Stimulated activated CD4-positive, alpha-beta T cell treated with anti-CD3 and anti-CD28 coated beads, TNF-alpha, amount 100 ng/mL, for 1 hour (primary cell): ENCODE measurements at places on chromosomes 1 and 21.

DNA sequence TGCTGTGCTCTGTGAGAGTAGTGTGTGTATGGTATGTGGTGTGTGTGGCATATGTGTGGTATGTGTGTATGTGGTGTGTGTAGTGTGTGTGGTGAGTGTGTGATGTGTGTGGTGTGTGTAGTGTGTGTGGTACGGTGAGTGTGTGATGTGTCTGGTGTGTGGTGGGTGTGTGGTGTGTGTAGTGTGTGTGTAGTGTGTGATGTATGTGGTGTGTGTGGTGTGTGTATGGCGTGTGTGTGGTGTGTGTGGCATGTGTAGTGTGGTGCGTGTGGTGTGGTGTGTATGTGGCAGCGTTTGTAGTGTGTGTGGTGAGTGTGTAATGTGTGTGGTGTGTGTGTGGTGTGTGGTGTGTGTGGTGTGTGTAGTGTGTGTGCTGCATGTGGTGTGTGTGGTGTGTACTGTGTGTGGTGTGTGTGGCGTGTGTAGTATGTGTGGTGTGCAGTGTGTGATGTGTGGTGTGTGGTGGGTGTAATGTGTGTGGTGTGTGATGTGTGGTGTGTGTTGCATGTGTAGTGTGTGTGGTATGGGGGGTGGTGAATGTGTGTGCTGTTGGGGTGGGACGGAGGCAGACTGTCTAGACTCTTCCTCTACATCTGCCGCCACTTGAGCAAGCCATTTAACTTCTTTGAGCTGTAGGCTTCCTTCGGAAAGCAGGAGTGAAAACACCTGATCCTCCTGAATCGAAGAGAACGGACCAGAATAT, 33.5 kb downstream of the GPA33 start:
- no peak for DNase-seq

- no peak for DNase-seq
Measured at GRCh38 chr1:62237950-62238374, 43.3 kb downstream of the L1TD1 start.

GRCh38 chr1:89978755-89979154, 16.2 kb upstream of the ZNF326 start:
- DNase-seq = no peak

- peak; percentile 53 for DNase-seq
Measured at GRCh38 chr1:12472798-12473551, 145.0 kb downstream of the DHRS3 start.

GRCh38 chr1:157154940-157155514, 16.8 kb upstream of the ETV3 start:
- DNase-seq = no peak

DNA sequence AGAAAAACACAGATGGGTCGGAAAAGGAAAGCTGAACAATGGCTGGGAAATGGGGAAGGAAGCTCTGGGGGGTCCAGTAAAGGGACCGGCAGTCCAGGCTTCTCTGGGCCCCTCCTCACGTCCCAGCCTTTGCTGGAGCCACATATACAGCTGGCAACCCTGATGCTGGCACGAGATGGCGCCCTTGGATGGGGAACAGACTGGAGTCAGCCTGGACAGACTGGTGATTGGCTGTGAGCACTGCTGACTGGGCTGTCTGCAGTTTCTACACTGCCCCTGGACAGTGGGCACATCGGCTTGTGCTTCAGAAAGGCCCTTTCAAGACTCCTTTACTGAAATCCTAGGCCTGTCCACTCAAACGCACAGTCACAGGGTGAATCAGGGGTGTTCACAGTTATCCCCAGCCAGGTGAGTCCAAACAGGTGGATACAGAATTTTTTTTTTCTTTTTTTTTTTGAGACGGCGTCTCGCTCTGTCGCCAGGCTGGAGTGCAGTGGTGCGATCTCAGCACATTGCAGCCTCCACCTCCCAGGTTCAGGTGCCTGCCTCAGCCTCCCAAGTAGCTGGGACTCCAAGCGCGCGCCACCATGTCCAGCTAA, 31.1 kb upstream of the ZBTB40 start:
- no peak for DNase-seq

- DNase-seq = no peak
Measured at GRCh38 chr1:84253036-84253435, 48.5 kb upstream of the SAMD13 start.

DNA sequence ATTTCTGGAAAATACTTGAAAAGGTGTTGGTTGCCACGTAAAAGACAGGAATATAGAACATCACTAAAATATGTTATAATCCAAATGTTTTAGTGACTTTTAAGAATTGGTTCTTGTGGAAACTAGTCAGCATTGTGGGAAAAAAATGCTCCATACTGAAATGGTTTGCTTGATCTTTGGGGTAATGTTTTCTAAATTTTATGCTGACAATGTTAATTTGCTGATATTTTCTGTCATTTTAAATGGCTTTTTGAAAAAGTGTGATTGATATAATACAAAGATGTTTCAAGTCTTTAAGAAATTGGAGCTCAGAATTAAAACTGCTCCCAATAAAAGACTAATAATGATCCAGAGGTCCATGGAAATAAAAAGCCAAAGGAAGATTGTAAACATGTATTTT, 610.9 kb downstream of the ADGRL2 start:
- no peak for DNase-seq

- DNase-seq = no peak
Measured at GRCh38 chr1:24226749-24227148, 39.7 kb upstream of the IFNLR1 start.

GRCh38 chr21:19031953-19032352, 628.4 kb upstream of the TMPRSS15 start:
- no peak for DNase-seq

DNA sequence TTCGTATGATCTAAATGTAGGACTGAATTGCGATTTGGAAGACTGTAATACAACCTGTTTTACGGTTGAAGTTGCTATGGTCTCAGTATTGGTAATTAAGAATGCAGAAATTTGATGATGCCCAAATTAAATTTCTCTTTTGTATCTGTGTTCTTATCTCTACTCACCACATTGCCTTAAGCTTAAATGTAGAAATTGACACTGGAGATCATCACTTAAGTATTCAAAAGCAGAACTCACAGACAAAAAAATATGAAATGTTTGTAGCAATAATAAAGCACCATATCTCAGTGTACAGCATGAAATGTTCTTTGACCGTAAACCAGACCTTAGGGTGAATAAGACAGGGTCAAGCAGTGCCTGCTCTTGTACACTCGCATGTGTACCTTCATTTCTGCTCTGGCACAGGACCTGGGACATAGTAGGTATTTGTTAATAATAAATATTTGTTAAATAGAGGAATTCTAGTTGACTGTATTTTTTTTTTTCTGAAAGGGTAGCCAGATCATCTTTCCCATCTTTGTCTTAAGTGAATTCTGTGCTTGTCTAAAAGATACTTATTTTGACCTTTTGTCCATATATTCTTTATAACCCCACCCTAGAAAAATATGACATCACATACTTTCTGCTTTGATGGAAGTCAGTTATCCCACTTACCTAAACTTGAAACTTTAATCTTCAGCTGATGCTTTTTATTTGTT, 1.5 kb downstream of the CDC7 start:
- DNase-seq = no peak

DNA sequence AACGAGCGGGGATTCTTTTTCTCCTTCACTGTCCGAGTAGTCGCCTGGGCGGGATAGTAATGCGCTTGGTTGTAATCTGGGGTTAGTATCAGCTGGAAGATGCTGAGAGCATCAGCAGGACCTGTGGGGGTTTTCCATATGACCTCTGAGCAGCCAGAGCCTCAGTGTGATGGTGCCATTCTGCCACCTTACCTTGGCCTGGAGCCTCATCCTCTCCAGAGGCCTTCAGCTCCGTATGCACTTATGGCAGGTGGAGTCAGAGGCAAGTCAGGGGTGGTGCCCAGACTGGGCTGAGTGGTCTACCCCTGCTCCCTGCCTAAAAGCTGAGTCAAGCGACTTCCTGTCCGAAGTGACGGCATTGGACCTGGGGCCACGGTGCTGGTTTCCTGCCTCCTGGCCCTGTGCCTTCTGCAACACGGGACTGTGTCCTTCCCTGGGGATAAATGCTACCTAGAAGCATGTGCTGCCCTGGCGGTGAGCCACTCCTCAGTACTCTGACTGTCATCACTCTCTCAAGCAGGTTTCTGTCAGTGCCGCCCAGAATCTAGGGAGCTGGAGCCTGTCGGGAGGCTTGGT, 24.7 kb downstream of the TENT5C start:
- DNase-seq = no peak

DNA sequence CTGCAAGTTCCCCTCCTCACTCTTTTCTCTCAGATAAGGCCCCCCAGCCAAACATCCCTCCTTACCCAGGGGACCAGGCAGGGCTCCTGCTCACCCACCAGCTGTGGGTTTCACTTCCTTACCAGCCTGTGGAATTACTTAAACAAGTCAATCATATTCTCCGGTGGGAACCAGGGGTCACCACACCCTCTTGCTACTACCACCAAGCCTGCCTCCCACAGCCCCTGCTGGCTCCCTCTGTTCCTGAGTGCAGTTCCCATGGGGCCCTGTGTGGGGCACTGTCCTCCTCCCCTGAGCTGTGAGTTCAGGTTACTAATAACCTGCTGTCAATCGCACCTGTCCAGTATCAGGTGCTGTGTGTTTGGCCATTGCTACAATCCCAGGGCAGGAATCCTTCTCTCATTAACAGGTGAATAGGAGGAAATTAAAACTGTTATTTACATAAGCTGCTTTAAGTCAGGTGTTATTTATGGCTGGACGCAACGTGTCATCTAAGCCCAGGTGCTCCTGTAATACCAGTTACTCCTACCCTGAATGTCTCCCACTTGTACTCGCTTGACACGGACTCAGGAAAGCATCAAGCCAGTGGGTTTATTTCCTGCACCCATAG, 53.1 kb upstream of the LBR start:
- DNase-seq = no peak

DNA sequence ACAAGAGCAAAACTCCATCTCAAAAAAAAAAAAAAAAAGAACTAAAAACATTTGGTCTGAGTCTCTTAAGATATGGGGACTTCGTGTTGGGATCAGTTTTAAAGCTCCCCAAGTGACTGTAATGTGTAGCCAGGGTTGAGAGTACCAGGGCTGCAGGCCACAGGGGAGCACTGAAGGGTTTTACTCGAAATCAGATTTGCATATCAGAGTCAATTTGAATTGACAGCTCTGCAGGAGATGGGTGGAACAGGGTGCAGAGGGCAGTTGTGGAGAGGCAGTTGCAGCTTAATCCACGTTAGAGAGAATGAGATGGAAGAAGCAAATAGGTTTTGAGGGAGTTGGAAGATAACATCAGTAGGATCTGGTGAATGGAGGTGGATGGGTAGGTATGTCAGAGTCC, 20.6 kb upstream of the ELOA start:
- DNase-seq = no peak

DNA sequence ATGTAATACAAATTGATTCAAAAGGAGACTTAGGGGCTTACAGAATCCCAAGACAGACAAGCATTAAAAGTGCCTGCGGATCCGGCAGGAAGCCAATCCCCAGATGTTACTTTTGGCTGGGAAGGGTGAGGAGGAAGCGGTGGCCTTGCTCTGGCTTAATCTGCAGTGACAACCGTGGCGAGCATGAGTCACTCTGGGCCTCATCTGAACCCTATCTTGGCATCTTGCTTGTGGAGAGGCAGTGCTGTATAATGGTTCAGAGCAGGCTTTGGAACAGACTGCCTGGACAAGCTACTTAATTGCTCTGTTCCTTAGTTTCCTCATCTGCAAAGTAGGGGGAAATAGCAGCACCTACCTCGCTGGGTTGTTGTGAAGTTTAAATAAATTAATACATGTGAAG, 74.1 kb downstream of the XCL2 start:
- DNase-seq = no peak

DNA sequence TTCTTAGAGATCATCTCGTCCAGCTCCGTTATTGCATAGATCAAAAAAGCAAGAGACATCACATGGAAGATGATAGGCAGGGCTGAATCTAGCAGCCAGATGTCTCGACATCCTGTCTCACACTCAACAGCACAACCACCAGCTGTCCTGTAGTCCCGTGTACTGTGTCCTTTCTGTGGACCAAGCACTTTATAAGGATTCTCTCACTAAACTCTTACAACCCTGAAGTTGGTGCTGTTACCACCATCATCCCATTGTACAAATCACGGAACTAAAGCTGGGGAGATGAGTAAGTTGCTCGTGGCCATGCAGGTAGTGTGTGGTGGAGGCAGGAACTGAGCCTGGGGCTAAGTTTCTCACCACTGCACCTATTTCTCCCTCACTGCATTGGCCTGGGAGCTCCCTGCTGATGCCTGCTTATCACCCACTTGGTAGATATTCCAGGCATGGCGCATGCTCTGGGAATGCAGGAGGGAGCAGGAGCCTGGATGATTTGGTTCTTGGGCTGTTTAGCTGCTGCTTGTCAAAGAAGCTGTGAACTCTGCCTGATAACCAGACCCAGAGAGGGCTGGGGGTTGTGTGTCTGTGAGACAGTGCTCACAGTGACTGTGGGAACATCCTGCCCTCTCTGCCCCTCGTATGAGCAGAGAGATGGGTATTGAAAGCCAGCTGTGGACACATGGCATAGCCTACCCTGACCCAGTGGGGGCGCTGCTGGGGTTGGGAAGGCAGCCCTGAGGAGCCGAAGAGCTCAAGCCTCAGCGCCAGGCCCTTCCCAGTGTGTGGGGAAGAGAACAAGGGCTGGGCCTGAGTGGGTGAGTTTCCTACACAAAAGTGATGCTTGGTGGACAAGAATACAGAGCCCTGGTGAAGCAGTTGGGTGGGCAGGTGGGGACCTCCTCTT, 13.6 kb downstream of the PPFIA4 start:
- no peak for DNase-seq

- no peak for DNase-seq
Measured at GRCh38 chr1:196910215-196910614, 22.4 kb downstream of the CFHR4 start.

DNA sequence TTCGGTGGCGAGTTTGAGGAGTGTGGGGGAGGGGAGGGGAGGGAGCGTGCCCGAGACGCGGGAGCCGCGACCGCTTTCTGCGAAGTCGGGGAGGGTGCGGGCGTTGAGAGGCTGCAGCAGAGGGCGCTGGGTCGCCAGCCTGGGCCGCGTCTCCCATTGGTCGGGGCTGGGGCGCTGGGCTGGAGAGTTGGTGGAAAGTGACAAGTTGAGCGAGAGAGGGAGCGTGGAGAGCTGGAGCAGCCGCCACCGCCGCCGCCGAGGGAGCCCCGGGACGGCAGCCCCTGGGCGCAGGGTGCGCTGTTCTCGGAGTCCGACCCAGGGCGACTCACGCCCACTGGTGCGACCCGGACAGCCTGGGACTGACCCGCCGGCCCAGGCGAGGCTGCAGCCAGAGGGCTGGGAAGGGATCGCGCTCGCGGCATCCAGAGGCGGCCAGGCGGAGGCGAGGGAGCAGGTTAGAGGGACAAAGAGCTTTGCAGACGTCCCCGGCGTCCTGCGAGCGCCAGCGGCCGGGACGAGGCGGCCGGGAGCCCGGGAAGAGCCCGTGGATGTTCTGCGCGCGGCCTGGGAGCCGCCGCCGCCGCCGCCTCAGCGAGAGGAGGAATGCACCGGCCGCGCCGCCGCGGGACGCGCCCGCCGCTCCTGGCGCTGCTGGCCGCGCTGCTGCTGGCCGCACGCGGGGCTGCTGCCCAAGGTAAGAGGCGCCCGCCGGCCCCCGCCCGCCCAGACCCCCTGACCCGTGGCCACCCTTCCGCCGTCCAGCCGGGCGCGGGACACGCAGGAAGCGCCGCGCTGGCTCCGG, at the start of gene ROR1:
Gene ROR1, plus strand, starts transcription at position 203 of the 802 bp plus-strand sequence.
- DNase-seq = peak; percentile 21
